ENCODE measurements at places on chromosomes 2 and 18. TPM values are rescaled to one million over a fixed set of nuclear protein-coding genes. Genes with fewer than 3 reads are reported as not detected.

The COL5A2 gene
- 26.3 TPM for total RNA-seq

DNA sequence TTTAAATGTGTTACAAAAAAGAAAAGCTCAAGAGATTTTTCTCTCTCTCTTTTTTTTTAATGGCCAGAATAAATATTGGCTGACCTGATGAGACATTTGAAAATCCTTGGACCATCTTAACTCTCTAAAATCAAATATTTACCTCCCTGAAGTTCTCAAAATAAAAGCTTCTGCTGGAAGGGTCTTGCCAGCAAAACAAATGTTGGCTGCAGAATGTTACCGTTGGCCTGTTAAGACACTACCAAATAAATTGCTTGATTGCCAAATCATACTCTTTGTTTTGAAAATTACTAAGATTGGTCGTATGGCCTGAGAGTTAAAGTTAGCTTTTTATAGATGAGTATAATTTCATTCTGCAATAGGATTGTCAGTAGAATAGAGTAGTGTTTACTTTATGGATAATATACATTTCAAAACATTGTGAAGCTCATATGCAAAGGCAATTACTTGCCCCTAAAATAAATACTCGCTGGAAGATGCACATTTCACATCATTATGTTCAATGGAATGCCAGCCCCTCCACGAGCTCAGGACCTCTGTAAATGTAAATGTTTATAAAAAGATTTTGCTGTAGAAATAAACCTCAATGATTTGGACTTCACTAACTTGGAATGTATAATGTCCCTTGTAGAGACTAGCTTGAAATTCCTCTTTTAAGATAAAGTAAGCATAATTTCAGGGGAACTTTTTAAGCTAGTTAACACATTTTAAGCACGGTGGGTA lies 193.4 kb downstream of the SOX11 start:
- no peaks in the 10 kb centered on the region for H3K4me1 ChIP-seq
- H3K27me3 ChIP-seq: no peaks in the 10 kb centered on the region
- no peak for DNase-seq
- H3K36me3 ChIP-seq: no peaks in the 10 kb centered on the region
- no peak overlapping the region for H3K4me3 ChIP-seq
- no peak overlapping the region for H3K27ac ChIP-seq

DNA sequence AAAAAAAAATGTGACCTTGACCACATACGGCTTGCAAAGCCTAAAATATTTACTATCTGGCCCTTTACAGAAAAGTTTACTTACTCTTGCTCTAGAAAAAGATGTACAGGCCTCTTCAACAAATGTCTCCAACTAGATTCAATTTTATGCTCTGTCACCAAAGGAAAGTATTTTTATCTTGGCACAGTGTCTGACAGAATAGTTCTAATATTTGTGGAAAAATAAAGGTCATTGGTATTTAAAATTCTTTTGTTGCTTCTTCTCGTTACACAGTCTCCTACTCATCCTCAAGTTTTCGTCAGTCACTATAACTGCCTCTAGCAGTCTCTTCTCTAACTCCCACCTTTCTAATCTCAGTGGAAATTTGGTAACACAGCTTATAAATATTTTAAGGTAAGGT lies 1.4 kb downstream of the RBKS start:
- H3K27ac ChIP-seq: no peak overlapping the region
- H3K4me1 ChIP-seq: peaks cover 41% of the 10 kb centered on the region

DNA sequence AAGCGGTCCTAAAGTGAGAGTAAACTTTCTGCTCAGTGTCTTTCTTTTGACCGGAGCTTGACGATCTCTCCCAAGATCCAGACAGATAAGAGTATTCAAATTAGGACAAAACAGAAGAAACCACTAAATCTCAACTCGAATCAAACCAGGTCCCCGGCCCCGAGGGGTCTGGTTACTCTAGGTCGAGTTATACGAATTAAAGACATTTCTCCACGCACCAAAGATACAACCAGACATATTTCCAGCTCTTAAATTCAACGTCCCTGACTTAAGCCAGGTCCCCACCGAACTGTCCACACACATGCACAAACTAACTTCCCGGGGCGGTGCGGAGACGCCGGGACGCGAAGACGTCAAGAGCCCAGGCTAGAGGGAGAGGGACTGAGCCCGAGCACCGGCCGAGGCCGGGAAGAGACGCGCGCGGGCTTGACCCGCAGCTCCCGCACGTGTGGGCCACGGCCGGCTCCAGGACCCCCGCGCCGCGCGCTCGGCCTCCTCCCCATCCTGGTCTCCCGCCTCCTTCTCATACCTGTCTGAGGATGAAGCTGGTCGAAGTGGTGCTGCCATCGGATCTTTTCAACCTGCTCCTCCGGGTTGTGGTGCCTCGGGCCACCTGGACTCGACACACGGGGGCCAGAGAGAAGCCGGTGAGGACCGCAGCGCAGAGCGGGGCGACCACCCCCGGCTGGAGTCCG lies 896 bp downstream of the CACNB4 start:
- no peaks in the 10 kb centered on the region for H3K36me3 ChIP-seq
- H3K4me3 ChIP-seq: peak overlapping the region; percentile 69
- peaks cover 8% of the 10 kb centered on the region for H3K4me1 ChIP-seq
- H3K27ac ChIP-seq: peak overlapping the region; percentile 37
- H3K27me3 ChIP-seq: peaks cover 26% of the 10 kb centered on the region

DNA sequence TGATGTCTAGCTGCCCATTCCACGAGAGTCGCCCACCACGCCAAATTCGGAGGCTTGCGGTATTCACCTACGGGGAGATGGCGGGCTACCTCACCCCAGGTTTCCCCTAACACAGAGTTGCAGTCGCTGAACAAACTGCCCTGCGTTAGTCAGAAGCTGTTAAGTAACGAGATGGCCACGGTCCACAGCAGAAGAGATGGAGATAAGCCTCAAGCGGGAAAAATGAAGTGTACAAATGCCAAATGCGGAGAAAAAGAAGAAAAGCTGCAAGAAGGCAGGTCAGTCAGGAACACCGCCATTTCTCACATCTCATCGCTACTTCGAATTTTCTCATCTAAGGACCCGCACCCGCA lies 425 bp downstream of the ASB3 start:
- peak overlapping the region; percentile 94 for H3K4me3 ChIP-seq
- peak overlapping the region; percentile 92 for H3K27ac ChIP-seq
- no peaks in the 10 kb centered on the region for H3K27me3 ChIP-seq
- DNase-seq: no peak
- no peaks in the 10 kb centered on the region for H3K36me3 ChIP-seq

GRCh38 chr18:9521770-9522169 lies 46.5 kb downstream of the RALBP1 start:
- peaks cover 59% of the 10 kb centered on the region for H3K36me3 ChIP-seq
- H3K27ac ChIP-seq: no peak overlapping the region
- no peaks in the 10 kb centered on the region for H3K4me1 ChIP-seq
- no peaks in the 10 kb centered on the region for H3K27me3 ChIP-seq
- no peak overlapping the region for H3K4me3 ChIP-seq

GRCh38 chr2:98540536-98540935 lies 67.8 kb downstream of the COA5 start:
- peaks cover 93% of the 10 kb centered on the region for H3K36me3 ChIP-seq
- H3K4me3 ChIP-seq: no peak overlapping the region
- H3K27me3 ChIP-seq: no peaks in the 10 kb centered on the region
- H3K27ac ChIP-seq: no peak overlapping the region
- DNase-seq: no peak

DNA sequence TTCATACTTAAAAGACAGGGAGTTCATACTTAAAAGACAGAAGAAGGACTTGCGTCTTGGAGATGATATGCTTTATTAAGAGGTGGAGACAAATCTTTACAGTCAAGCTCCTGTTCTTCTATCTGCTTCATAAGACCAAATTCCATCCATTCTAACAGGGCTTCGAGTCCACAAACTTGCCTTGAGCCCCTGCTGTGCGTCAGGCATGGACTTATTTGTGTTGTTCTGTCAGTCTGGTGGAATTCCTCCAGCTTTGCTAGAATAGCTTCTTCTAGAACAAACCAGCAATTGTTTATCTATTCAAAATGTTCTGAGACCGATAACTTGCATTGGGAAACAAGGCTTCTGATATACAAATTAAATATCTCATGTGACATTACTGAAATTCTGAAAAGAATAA lies 73.9 kb upstream of the SOX11 start:
- H3K27ac ChIP-seq: no peak overlapping the region
- no peaks in the 10 kb centered on the region for H3K4me1 ChIP-seq
- no peaks in the 10 kb centered on the region for H3K27me3 ChIP-seq
- DNase-seq: no peak

- H3K36me3 ChIP-seq: no peaks in the 10 kb centered on the region
- DNase-seq: no peak
- no peak overlapping the region for H3K4me3 ChIP-seq
- no peak overlapping the region for H3K27ac ChIP-seq
Measured at GRCh38 chr2:8089596-8089995, 592.3 kb upstream of the ID2 start.

The EPHA4 gene
- total RNA-seq: 13.8 TPM

GRCh38 chr2:108266218-108266617 lies 22.5 kb upstream of the SULT1C2 start:
- no peak for DNase-seq
- H3K36me3 ChIP-seq: no peaks in the 10 kb centered on the region
- no peak overlapping the region for H3K27ac ChIP-seq
- no peaks in the 10 kb centered on the region for H3K27me3 ChIP-seq

GRCh38 chr2:197297266-197297665 lies 13.3 kb downstream of the ANKRD44 start:
- no peaks in the 10 kb centered on the region for H3K27me3 ChIP-seq
- no peak overlapping the region for H3K4me3 ChIP-seq
- H3K4me1 ChIP-seq: peaks cover 66% of the 10 kb centered on the region
- H3K36me3 ChIP-seq: no peaks in the 10 kb centered on the region

The DOK1 gene
- 38.4 TPM for total RNA-seq
